Uterus (tissue), 4 donors: ENCODE measurements at places on chromosomes 13 and 19. TPM values are rescaled to one million over a fixed set of nuclear protein-coding genes. Genes with fewer than 3 reads are reported as not detected.

GRCh38 chr19:6963937-6964336, 57.3 kb downstream of the MBD3L2B start:
- no peak for DNase-seq

- no peak for DNase-seq
Observed at GRCh38 chr13:19150226-19150625, 31.4 kb downstream of the TUBA3C start.

DNA sequence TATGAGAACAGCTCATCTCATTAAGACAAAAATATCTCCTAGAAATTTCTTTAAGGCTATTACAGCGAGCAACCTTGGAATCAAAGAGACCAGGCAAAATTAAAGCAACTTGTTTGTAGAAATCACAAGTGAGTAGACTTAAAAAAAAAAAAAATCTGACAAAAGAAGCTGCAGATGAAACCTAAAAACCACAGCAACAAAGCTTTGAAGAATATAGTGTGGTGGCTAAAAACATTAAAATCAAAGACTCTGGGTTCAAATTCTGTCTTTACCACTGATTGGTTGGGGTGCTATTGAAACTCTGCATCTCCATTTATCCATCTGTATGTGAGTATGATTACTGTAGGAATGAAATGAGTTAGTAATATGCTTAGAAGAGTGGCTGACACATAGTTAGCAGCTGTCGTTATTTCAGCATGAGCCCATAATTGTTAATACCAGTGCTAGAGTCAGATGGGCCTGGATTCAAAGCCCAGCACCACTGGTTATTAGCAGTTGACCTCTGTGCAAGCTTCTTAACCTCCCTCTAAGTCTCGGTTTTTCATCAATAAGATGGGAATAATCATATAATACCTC, 157.6 kb downstream of the FOXO1 start:
- DNase-seq: no peak

- no peak for DNase-seq
Observed at GRCh38 chr13:100231176-100231575, 142.3 kb downstream of the PCCA start.

DNA sequence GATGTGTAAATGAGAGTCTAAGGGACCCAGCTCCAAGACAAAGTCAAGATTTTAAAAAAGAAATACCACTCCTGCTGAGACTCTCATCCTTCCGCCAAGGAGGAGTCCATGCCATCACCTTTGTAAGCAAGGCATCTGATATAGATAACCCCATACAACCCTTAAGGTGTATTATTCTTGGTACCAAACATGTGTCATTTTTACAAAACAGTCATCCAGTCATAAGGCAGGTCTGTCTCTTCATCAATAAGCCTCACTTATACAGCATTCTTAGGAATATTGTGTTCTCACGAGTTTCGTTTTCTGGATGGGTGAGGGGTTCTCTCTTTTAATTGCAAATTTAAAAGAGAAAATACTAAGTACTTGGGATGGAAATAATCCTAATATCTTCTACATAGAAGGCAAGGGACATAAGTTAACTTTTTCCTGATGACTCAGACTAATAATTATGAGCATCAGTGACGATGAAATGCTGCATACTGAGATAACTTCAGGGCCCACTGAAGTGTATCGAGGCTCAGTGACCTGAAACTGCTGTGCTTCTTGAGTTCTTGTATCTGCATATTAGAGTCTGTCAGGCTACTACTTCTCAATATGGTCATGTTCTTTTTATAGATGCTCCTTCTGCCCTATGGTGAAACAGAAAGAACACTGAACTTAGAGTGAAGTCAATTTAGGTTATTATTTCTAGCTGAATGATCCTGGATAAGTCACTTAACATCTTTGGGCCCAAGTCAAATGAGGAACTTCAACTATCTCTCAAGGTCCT, 166.6 kb downstream of the KLF12 start:
- no peak for DNase-seq

DNA sequence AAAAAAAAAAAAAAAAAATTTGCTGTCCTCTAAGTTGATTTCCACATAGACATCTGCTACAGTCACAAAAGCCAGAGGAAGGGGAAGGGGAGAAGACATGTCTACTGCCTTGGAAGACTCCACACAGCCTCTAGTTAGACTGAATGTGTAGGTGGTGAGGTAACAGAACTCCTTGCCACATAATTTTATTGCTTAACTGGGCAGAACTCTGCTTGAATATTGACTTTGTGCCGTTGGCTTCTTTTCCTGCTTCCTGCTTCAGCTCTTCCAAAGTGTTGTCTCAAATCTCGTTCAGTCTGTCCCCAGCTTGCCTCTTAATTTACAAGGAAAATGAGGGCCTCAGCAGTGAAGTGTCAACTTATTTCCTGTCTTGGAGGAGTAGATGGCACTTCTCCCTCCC, 37.1 kb downstream of the ESD start:
- no peak for DNase-seq

DNA sequence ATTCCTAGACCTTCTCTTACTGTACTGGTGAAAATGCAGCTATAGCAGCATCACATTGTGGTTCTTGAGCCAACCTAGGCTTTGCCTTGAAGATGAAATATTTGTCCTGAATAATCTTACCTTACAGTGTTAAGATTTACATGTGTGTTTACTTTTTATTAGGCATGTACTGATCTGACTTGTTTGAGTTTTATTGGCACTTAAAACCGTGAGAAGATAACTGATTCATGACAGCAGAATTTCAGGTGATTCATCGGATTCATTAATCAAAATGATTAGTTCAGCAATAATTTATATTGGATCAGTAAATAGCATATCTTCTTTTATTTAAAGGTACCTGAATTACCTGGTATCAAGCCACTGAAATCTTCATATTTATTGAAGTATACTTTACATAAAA, 296.3 kb downstream of the KLF5 start:
- DNase-seq: no peak

DNA sequence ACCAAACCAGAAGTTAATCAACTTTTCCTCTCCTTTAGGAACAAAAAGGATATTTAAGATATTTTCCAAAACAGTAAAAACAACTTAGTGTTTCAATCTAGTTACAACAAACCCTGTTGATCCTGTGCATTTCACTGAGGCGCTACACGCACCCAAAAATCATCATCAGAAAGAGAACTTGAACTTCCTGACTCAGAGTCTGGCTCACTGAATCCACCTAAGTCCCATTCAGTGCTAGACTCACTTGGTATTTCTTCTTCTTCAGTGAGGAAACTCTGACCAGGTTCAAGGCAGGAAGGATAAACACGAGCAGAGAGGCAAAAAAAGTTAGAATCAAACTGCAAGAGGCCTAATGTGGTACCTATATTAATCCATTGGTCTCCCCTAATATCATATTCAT, 2.2 kb downstream of the KBTBD6 start:
- no peak for DNase-seq

The NTF4 gene
- 2.2 TPM for total RNA-seq

The FUT2 gene
- not detected for total RNA-seq

The LYL1 gene
- 11.5 TPM for total RNA-seq

The ITM2B gene
- 426 TPM for total RNA-seq
